ENCODE measurements at places on chromosomes 4 and X. TPM values are rescaled to one million over a fixed set of nuclear protein-coding genes. Genes with fewer than 3 reads are reported as not detected.

DNA sequence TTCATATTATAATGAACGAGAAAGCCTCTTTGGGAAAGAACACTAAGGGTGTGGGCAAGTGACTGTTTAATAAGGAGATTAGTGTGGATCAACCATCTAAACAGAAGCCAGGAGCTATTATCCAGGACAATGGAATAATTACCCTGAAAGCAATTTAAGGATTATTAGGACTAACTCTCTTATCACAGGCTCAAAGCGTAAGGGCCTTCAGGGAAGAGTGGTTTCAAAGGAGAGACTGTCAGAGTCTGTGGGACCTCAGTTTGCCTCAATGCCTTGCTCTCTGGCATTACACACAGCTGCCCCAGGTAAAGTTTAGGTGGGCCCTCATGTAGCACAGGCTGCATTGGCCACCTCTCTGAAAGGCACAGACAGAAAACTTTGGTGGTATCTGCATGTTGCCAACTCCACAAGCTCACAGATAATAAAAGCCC lies 717.2 kb upstream of the ADGRL3 start:
- ATAC-seq = no peak

DNA sequence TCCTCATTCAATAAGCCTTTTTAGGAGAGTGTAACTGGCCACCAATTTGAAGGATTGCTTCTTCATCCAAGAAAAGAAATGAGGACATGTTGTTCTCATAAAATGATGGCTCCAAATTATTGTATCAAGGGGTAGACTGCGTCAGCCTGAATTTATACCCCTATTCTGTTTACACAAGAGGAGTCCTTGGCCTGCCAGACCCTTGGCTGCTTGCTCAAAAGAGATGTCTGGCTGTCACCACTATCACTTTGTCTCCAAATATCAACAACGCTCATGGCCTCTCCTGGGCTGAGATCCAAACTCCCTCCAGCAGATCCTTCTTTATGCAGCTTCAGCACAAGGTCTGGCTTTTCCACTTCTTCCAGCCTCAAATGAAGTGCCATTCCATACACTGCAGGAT lies 127.9 kb downstream of the OR13H1 start:
- ATAC-seq = no peak

- ATAC-seq = no peak
Observed at GRCh38 chr4:108793415-108793814, 30.6 kb upstream of the ETNPPL start.

DNA sequence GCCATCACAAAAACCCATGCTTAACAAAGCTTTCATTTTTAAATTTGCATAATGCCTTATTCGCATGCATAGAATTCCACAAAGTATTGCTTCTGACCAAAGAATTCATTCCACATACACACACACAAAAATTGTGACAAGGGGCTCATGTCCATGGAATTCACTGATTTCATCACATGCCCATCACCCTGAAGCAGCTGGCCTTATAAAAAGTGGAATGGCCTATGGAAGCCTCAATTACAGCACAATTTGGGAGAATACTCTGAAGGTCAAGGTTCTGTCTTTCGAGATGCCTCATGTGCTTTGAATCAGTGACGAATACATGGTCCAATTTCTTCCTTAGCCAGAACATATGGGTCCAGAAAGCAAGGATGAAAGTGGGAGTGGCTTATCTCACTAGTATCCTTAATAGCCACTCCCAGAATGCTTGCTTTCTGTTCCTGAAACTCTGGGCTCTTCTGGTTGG lies 165.7 kb downstream of the KDR start:
- ATAC-seq = no peak

DNA sequence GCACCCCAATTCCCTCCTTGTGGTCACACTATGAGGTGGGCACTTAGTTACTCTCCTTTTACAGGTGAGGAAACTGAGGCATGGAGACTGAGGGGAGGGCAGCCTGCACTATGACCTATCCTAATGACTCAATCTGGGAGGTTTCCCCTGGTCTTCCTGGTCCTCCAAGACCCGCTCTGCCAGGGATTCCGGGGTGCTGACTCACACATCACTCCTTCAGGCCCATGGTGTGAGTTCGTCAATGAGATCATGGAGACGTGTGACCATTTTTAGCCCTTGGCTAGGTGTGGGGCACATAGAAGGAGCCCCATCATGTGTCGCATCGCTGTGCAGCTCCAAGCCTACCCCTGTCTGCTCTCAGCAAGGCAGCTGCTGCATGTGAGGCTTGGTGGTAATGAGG lies 32.4 kb upstream of the BCOR start:
- ATAC-seq = no peak

DNA sequence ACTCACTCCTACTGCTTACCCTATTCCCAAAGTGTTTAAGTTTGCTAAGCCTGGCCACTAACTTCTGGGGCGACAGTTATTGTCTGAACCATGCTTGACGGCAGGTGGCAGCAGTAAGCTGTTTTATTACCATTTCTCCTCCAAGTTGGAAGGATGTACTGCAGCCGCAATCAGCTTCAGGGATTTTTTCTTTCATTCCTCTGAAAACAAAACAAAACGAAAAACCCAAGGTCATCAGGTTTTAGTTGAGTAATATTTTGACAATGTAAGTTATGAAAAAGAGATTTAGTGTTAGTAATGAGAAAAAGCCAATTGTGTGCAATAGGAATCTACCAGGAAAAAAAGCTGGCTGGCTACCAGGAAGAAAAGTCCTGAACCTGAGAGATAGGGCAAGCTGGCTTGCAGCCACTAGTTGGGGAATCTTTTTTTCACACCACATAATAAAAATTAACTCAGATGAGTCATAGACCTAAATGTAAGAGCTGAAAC lies 13.2 kb upstream of the RAB9B start:
- peak; percentile 85 for ATAC-seq

DNA sequence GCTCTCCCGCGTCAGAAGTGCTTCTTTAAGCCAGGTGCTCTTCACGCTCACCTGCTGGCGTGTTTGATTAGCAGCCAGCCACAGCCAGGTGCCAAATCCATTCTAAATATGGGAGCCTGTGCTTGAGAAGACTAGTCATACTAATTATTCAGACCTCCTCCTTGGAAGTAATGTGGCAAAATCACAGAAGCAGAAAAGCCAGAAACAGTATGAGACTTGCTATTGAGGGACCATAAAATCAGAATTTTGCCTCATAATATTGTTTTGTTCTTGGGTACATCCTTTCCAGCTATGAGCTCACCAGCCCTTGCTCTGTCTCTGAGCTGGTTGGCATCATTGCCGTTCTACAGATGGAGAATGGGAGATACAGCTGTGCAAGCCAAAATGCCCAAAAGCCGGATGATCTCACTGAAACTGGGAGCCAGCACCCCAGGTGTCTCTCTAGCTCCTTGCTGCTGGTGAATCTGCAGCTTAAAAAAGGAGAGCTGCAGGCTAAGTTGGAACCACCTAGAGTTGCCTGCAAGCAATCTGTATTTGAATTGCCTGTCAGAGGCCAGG lies 205.4 kb downstream of the SHROOM3 start:
- no peak for ATAC-seq

DNA sequence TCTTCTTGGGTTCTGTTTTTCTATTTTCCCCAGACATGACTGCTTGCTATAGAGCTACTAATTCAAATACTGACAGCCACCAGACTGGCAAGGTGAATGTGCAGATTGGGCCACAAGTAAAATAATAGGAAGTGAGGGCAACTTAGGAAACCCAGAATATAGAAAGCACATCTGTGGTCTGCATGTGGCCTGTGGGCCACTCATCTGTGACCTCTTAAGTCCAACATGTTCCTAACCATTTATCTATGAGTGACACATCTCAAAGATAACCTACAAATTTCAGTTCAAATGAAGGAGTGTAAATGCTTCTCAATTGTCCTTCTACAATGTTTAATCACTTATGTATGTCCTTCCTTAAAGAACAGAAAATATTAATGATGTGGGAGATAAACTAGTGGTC lies 128.9 kb downstream of the REELD1 start:
- ATAC-seq = no peak

DNA sequence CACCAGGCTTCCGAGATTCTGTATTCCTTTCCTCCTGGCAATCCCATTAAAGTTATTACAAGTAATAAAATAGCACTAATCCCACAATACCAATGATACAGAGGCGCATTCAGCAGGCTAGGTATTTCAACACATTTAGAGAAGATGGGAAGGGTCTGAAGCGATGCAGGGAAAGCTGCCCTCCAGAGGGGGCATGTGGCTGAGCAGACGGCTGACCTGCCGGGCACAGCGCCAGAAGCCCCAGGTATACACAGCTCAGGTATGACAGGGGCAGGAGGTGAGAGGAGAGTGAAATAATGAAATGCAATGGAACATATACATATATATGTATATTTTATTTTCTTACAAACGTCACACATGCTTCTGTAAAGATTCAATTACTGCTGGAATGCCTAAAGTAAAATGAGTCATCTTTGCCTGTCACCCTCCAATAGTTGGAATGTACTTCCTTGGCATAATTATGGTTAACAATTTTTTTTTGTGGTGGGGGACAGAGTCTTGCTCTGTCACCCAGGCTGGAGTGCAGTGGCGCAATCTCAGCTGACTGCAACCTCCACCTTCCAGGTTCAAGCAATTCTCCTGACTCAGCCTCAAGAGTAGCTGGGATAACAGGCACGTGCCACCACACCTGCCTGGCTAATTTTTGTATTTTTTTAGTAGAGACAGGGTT lies 21.3 kb upstream of the CDKN2AIP start:
- no peak for ATAC-seq

DNA sequence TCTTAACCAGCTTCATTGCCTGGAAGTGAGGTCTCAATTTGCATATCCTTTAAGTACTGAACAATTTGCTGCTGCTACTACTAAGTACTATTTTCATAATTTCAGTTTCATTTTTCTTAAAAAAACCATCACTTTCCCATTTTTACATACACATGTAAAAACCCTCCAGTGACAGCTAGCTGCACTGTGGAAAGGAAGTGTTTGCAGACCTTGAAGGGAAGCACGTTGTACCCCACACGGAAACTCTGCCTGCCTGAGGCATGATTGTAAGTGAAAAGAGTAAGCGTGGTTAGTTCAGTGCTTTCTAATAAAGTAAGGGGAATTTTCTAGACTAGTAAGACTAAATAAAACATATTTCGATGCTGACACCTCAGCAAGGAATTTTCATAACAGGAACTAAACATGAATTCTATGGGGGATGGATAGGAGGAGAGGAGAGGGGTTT lies 103.6 kb downstream of the RAPGEF2 start:
- no peak for ATAC-seq

DNA sequence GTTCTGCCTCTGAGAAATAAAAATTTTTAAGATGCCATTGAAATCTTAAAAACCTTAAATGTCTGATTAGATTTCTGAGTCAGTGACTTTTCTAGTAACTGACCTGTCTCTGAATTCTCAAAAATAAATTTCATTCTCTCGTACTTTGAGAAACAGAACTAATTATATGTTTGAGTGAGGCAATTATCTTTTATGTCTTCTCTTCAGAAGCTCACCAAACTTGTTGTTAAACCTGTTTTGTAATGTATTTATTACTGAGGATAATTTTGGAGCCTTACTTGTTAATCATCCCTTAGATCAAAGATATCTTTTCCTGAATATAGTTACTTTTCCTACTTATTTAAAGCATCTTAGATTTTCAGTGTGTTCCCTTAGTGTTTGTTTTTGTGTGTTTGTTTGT lies 64.5 kb upstream of the MMAA start:
- no peak for ATAC-seq

DNA sequence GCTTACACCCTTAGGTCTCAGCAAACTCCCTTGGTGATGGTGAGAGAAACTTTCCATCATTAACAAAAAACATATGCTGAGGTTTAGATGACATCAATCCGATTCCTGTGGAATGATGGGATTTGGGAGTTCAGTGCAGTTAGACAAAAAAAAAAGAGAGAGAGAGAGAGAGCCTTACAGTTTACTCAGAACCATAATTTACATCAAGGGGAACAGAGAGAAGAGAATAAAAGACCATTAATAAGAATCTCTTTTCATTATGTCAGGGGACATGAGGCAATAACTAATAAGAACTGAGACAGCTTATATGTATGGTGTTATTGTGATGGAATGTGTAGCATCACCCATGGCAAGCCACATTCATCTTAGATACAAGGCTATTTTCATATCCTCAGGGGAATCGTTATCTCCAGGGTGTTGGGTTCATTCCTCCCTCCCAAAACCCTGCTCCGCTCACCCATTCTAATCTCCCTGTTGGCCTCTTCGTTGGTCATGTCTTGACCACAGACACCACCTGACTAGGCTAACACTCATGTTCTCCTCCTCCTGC lies 175.7 kb upstream of the MXRA5 start:
- no peak for ATAC-seq

DNA sequence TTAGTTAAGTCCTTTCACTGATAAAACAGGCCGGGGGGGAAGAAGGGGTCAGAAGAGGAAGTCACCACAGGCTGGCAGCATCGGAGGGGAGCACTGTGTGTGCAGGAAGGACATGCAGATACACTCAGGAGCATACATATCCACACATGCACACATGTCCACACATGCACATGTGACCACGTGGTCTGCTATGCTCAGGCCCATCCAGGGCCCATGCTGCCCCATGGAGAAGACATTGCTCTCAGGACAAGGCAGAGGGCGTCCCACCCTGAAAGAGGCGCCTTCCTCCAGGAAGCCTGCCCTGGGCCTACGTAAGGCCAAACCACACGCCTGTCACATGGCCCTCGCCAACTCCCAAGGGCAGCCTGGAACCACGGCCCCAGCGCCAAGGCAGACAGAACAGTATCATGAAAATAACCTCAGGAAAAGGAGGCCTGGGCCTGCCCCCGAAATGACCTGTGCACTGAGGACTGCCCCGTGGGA lies 15.8 kb downstream of the WDR1 start:
- peak; percentile 5 for ATAC-seq

DNA sequence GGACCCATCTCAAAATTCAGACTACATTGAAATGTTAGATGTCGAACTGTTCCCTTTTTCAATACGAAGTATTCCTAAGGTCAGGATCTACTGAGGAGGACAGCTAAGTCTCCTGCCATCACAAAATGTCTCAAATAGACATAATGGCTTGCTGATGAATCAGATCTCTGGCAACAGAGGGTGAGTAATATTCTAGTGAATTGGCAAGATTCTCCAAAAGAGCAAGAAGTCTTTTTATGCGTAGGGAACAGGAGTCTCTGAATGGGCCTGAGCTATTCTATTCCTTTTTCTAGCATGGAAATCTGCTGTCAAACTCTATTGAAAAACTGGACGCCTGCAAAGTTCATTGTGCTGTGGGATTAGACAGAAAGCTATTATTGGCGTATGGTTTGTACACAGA lies 145.4 kb downstream of the FNIP2 start:
- peak; percentile 78 for ATAC-seq

DNA sequence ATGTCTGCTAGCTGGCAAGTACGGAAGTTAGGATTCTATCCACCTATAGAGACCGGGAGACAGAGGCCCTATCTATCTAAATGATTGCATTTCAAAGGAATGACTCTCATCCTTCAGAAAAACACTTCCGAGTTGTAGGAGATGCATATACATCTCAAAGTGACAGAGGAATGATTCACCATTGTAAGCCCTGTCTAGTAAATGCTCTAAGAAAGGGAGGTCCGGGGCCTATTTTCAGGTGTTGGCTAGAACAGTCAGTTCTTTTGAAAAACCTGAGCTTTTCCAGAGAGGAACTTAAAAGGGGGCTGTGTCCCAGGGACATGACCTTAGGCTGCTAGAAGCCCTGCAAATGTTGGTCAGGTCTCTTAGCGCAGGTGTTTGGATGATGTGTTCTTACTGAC lies 262.9 kb upstream of the IL1RAPL1 start:
- ATAC-seq = no peak

Gene ANKRD50
- 28.3 TPM for total RNA-seq

Gene ESX1
- total RNA-seq = not detected

Gene SPANXA2
- total RNA-seq = not detected

Gene SH3RF1
- 14.9 TPM for total RNA-seq

Gene TLR10
- 0.27 TPM for total RNA-seq

Gene KLHL13
- total RNA-seq = 32.6 TPM
